ENCODE measurements at places on chromosomes 16 and 17. TPM values are rescaled to one million over a fixed set of nuclear protein-coding genes. Genes with fewer than 3 reads are reported as not detected.

NEURL4 gene
- 21.6 TPM for total RNA-seq

EFCAB13 gene
- total RNA-seq, result 5.1 TPM

CTRB1 gene
- total RNA-seq, result not detected

PLA2G10 gene
- total RNA-seq, result not detected

PHF12 gene
- total RNA-seq, result 16.7 TPM

AKTIP gene
- total RNA-seq, result 24.4 TPM
